GM13976 (cell line): ENCODE measurements at places on chromosomes 1 and 21.

GRCh38 chr1:113557187-113557586 is 166.9 kb downstream of the MAGI3 start:
- DNase-seq = no peak

DNA sequence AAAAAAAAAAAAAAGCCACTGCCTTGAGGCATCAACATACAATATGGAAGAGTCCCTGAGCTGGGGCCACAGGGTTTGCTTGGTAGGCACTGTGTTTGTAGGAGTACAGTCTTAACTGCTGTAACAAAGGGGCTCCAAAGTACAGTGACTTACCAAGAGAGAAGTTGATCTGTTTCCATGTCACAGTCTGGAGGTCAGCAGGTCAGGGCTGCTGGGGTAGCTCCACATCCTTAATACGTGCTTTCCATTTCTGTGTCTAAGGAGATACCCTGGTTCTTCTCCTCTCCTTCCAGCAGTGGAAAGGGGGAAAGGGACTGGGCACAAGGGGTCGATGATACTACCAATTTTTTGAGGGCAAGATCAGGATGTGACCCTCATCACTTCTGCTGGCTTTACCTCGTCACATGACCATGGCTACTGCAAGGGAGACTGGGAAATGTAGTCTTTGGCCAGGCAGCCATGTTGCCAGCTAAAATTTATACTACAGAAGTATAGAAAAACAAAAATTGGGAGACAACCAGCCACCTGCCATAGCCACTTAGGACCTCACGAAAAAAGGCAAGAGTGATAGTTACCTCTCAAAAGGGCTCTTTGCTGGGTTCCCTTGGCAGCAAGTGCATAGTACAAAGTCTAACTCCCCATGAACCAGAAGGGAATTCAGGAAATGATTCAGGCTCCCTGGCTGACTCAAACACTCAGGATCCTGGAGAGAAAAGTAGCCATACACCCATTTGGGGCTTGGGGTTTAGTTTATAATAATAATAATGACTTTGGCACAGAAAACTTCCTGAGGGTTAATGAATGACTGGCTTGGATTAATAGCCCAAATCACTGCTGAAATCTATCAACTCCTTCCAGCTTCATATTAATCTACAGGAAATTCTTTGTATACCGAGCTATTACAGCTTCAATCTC is 52.7 kb upstream of the ATP5PO start:
- DNase-seq = no peak

- DNase-seq = no peak
Observed at GRCh38 chr1:234093741-234094140, 189.3 kb downstream of the SLC35F3 start.

GRCh38 chr1:94039871-94040569 is 80.9 kb downstream of the ABCA4 start:
- no peak for DNase-seq

GRCh38 chr1:225700164-225700821 is 47.4 kb upstream of the ENAH start:
- DNase-seq = no peak

GRCh38 chr1:32684167-32684811 is 18.3 kb downstream of the SYNC start:
- no peak for DNase-seq

DNA sequence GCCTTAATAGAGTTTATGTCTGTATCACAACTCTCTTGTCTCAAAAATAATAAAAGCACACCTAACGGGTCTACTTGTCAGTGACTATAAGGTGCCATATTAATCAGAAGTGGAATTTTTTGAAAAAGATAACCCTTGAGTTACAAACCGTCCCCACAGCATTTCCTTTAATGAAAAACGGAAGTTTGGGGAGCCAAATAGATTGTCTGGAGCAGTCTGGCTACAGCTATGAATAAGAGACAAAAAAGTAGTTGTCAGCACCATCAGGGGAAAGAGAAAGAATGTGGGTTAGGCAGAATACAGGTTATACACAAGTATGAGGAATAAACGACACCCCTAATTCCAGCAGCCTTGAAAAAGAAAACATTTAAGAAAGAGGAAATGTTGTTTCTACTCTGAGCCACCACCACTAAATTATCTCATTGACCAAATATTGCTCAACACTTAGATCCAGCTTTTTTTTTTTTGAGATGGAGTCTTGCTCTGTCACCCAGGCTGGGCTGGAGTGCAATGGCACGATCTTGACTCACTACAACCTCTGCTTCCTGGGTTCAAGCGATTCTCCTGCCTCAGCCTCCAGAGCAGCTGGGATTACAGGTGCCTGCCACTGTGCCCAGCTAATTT is 29.4 kb upstream of the USP24 start:
- no peak for DNase-seq

GRCh38 chr1:196557797-196558196 is 50.4 kb downstream of the KCNT2 start:
- no peak for DNase-seq

GRCh38 chr21:22650226-22650625 is 1652.0 kb downstream of the NCAM2 start:
- DNase-seq = no peak

DNA sequence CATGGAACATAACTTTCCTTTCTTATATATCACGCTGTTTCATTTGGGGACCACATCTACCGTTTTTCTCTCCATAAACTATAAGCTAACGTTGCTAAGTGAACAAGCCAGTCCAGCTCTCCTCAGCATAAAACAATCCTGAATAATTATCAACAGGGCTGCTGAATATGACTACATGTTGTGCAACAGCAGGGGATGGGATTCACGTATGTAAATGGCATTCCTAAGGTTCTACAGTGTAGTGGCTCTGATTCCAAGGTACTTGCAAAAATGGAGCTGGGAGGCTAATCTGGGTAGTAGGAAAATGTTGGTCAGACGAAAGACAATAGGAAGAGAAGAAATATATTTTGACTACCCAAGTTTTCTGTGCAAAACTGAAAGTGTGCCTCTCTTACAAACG is 262.8 kb downstream of the RWDD3 start:
- DNase-seq = no peak

GRCh38 chr1:204146309-204146708 is 5.5 kb downstream of the ETNK2 start:
- DNase-seq = no peak

- peak; percentile 90 for DNase-seq
Observed at GRCh38 chr1:46477153-46477929, 12.3 kb upstream of the DMBX1 start.

- no peak for DNase-seq
Observed at GRCh38 chr1:71028981-71029380, 18.6 kb downstream of the PTGER3 start.

GRCh38 chr1:230084408-230085177 is 17.6 kb downstream of the GALNT2 start:
- peak; percentile 34 for DNase-seq

- DNase-seq = no peak
Observed at GRCh38 chr1:162538815-162539431, 22.6 kb upstream of the UAP1 start.

- DNase-seq = no peak
Observed at GRCh38 chr1:244211559-244211944, 160.5 kb downstream of the ZBTB18 start.

DNA sequence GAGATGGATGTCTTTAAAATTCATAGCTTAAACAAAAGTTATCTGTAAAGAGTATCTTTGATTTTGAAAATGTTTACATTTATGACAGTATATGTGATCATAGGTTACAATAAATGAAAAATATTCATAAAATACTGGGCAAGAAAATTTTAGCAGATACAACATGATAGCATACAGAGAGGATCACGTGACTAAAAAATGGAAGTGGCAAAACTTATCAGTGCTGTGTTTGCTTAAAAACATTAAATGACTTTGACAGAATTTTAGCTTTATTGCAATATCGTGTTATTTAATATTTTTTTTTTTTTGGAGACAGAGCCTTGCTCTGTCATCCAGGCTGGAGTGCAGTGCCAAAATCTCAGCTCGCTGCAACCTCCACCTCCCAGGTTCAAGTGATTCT is 2294.1 kb downstream of the NCAM2 start:
- DNase-seq = no peak

DNA sequence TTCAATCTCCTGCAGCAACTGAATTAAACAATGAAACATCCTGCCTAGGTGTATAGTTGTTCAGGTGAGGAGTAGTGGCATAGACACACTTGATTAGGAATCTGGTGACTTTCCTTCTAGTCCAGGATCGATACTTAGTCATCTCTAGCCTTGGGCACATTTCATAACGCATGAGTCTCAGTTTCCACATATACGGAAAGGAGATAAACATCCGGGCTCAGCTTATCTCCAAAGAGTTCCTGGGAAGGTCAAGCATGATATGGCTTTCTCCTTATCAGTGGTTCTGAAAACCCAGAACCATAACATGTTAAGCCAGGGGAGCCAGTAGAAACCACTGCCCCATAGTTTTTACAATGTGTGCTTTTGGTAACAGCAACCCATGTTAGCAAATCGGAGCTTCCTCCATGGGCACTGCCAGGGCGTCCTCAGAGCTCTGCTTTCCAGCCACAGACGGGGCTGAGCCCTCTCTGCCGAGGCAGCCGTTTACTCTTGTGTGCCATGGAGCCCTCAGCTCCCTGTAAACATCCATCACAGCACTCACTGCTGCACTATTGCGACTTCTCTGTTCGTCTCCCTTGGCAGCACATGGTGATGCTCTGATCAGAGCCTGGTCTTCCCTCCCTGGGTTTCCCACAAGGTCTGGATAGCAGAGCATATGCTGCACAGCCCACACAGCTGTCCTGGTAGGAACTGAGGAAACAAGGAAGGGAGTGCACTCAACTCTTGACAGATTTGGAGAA is 34.6 kb downstream of the RUNX1 start:
- DNase-seq = no peak

GRCh38 chr21:15604413-15604812 is 125.4 kb upstream of the USP25 start:
- no peak for DNase-seq

GRCh38 chr1:235047331-235047871 is 81.2 kb downstream of the TOMM20 start:
- peak; percentile 31 for DNase-seq

- DNase-seq = no peak
Observed at GRCh38 chr1:7040969-7041695, 255.9 kb downstream of the CAMTA1 start.

- DNase-seq = no peak
Observed at GRCh38 chr1:227245613-227246320, 72.5 kb downstream of the CDC42BPA start.

- no peak for DNase-seq
Observed at GRCh38 chr21:39800311-39800710, 55.3 kb downstream of the IGSF5 start.

DNA sequence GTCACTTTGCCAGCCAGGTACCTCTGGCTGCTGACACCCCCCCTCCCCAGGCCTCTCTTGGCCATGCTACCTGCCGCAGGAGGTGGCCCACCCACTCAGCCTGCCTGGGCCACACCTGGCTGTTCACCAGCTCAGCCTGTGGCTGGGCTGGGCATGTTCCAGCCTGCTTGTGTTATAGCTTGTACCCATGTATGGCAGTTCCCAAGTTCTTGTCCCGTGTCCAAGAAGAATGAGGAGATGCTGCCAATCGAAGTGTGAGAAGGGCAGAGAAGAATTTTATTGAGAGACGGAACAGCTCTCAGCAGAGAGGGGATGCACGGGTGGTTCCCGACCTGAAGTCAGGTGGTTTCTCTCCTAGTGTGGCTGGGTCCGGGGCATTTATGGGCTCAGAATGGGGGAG is 3.9 kb upstream of the MMEL1 start:
- no peak for DNase-seq

DNA sequence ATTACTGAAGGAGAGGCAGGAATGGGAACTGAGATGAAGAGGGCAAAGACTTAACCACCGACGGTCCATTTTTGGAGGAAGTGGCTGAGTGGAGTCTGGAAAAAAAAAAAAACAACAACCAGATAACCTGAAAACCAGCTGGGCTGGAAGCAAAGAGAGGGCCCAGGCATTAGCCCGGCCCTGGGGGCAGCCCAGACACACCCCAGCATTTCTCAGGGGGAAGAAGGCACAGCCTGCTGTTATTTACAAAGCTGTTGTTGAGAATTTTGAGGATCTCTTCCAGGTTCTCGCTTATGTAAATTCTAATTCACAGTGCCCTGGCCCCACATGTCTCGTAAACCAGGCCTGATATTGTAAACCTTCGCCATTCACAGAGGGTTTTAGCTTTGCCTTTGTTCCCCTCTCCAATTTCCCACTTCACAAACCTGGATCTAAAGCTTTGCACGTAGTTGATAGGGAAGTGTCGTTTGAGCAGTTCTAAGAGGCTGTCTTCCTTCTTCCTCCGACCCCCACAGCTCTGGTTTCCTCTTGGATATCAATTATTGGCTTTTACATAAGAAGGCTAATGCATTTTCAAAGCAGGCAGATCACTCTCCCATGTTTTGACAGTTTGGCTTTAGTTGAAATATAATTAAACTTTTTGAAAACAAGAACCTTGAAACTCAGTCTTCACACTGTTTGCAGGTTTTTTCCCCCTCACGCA is 161.8 kb upstream of the IRF2BP2 start:
- no peak for DNase-seq

DNA sequence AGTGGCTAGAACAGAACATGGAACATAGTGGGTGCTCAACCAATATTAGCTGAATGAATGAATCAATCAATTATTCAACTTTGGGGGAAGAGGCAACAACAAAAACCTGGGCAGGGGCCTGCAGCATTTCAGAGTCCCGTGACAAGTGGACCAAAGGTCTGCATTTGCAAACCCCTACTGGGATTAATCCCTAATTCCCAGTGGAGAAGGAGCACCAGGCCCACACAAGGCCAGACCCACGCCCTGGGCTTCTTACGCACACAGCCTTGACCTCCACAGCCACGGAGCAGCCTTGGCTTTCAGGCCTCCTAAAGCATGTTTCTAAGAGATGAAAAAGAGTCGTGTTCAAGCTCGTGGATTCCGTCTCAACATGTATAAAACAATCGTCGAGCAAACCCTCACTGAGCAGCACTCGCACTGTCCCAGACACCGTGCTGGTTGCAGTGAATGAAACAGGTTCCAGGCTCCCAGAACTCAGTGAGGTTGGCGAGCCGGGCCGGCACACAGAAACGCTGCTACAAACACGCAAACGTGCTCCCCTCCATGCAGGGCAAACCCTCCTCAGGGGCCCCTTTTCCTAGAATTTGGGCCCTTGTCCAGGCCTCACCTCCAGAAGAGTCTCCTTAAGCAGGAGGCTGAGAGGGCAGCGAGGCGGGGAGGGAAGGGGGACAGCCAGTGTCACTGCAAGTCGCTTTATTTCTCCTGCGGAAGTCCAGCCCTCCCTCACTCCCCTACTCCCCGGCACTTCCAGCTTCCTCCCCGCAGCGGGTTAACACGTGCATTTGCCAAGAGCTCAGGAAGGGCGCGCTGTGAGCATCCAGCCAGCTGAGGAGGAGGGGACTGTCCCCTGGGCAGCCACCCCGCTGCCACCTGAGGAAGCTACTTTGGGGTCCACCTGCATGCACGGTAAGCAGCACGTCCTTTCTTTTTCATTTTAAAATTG is 556.4 kb downstream of the KIF26B start:
- peak; percentile 12 for DNase-seq

- no peak for DNase-seq
Observed at GRCh38 chr1:151013518-151013917, 5.3 kb downstream of the PRUNE1 start.

GRCh38 chr21:20220586-20220985 is 777.6 kb upstream of the NCAM2 start:
- no peak for DNase-seq

DNA sequence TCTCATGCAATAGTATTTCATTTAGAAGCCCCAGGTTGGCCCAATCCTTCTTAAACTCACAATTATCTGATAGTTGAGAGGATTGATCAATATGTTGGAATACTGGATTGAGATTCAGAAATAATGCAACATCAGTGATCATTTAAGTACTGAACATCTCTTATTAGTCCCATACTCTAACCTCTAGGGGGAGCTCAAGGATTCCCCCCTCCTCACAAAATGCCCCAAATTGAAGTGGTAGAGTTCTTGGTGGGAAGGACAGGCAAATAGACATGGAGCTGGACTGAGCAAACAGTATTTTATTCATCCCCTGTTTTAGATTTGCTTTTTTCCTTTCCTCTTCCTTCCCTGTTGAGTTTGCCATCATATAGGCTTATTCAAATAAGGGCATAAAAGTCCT is 62.8 kb downstream of the NGF start:
- DNase-seq = no peak
